ENCODE measurements at places on chromosomes 5 and 9.

GRCh38 chr9:135701959-135702721, at the start of gene KCNT1:
KCNT1 (plus strand) TSS chr9:135702185; CDS start chr9:135702259, 74 bp downstream.
- DNase-seq: no peak

GRCh38 chr5:40521925-40522324, 157.8 kb upstream of the PTGER4 start:
- DNase-seq: no peak

DNA sequence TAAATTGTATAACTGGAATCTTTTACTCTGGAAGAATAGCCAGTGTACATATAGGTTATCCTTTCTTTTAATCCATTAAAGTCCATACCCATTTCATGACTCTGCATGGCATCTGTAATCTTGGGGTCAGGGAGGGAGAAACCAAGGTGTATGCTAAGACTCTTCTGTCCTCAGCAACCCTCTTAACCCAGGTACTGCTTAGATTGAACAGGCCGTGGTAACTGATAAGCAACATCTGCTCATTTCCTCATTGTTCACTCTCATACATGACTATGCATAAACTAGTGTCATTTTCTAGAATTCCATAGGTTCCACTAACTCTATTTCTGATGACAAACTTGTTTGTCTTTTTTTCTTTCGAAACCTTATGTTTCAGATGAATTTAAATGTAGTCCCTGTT, 69.3 kb upstream of the IFNE start:
- DNase-seq: no peak

DNA sequence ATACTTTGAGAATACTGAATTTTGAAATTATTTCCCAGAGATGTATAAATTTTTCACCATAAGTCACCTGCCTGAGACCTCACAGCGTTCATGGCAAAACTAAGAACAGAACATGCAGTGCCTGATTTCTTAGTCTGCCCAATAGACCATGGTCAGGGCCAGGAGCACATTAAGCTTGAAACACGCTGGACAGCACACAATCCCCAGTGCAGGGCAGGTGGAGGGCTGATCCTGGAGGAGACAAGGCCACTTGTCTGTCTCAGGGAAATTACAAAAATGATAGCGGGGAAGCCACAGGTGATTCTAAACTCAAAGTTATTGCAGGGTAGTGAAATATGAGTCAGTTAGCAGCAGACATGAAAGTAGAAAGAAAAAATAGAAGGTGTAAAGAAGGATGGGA, 18.6 kb upstream of the ENC1 start:
- DNase-seq: no peak

- peak; percentile 55 for DNase-seq
These were observed 7.0 kb upstream of the GADD45G start for GRCh38 chr9:89597711-89598362.

DNA sequence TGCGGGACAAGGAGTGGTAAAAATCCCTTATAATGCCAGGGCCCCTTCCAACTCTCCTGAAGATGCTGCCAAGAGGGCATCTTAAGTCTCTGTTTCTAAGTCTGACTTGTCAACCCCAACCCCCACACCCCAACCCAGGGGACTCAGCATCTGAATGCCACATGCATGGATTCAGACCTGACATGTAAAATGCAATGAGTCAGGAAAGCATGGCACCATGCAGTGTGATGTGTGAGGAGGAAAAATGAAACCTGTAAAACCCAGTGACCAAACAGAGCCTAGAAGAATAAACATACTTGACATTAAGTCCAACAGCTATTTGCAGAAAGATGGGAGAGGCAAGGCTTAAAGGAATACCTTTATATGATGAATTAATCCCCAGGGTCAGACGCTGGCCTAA, 112.4 kb downstream of the ASTN2 start:
- DNase-seq: no peak

DNA sequence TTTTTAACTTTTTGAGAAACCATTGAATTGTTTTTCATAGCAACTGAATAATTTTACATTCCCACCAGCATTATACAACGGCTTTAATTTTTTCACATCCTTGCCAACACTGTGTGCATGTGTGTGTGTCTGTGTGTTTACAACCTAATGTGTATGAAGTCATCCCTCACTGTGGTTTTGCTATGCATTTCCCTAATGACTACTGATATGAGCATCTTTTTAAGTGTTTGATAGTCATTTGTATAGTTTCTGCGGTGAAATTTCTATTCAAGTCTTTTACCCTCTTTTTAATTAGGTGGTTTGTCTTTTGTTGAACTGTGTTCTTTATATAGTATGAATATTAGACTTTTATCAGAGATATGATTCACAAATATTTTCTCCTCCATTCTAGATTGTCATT, 263.1 kb upstream of the COX7C start:
- DNase-seq: no peak

DNA sequence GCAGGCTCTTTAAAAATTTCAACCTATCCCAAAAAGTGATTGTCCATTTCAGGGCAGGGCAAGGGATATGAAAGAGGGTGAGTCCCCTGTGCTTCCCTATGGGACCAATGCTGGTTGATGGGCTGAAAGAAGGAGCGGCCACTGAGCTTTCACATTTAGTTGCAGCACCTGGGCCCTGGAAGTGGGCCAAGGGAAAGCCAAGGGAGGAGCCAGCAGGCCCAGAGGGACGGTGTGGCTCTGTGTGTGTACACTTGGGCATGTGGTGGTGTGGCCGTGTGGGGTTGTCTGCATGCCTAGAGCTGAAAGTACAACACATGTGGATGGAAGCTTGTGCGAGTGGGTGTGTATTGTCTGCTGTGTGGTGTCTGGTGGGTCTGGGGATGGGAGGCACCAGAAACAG, 14.0 kb upstream of the PSMD5 start:
- DNase-seq: no peak

DNA sequence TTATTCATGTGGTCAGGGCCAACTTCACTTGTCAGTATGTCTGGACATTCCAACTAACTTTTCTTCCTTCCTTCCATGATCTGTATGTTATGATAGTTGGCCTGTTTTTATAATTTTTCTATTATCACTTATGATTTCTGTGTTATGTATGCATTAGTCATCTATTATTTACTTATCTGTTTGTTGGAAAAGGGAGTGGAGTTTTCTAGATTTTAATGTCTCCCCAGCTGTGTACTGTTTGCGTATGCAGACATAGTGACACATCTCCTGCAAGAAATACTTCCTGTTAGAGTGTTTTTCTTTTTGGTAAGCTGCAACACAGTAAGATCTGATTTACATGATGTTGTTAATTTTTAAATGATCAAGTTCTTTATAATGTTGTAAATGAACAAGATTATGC, 8.7 kb upstream of the INSYN2B start:
- DNase-seq: no peak

- peak; percentile 53 for DNase-seq
These were observed 68.9 kb upstream of the SELENOP start for GRCh38 chr5:42880496-42881150.

GRCh38 chr5:34789021-34789531, 49.9 kb upstream of the TTC23L start:
- no peak for DNase-seq

DNA sequence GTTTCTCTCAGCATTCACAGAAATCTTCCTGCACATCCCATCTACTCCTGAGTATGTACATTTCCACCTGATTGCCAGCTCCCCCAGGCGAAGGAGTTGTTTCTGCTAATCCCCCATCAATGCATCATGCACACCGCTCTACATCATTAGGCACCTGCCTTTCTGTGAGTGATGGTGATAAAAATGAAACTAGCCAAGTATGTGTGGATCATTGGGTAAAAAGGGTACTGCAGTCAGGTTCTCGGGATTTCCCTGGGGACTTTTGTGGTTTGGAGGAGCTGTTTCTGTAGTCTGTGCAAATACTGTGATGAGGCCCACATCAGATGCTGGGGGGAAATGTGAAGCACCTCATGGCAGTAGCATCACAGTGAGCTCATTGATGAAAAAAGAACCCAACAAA, 30.4 kb downstream of the CAMK4 start:
- DNase-seq: no peak

DNA sequence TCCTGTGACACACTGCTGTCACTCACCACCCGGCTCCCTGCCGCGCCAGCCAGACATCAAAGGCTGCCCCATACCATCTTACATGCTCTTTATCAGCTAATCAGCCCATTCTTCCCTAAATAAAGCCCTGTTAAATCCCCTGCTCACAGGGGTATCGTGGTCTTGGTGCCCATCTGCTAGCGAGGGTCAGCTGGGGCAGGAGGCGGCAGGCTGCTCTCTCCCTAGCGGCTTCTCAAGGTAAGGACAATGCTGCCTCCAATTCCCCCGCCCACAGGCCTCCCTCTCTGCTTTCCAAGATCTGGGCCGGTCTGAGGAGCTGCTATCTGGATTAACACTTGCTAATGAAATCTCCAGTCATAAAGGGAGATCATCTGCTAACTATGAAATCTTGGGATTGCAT, 26.8 kb downstream of the BARHL1 start:
- DNase-seq: no peak

GRCh38 chr5:89178541-89178940, 295.6 kb upstream of the MEF2C start:
- no peak for DNase-seq

- no peak for DNase-seq
These were observed 28.9 kb downstream of the BHMT start for GRCh38 chr5:79140553-79140952.

DNA sequence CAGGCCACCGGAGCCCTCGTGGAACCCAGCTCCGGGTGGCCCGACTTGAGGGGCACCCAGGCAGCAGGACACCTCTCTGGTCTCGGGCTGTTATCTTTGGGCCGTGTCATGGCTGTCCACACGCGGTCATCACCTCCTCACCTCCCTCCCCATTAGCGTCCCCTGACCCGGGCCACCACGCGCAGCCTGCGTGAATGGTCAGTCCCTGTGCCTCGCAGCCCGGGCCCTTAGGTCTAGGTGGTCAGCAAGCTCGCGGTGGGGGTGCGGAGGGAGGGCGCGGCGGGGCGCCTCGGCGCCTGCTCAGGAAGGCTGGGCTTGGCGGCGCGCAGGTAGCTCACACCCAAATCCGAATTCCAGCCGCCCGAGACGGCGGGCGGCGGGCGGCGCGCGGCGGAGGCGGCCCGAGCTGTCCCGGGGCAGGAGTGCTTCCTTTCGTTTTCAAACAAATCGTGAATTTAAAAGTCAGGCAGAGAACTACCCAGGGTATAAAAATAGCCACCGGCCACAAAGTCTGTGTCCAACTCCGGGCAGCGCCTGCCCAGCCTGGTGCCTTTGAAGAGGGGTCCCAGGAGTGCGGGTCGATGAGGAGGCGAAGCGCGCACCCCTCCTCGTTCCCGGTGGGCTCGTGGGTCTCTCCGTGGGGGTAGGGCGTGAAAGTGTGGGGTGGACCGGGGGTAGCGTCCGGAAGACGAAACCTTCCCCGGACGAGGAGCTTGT, 1.0 kb upstream of the RXRA start:
- DNase-seq: peak; percentile 35

- no peak for DNase-seq
These were observed 120.2 kb upstream of the RASA1 start for GRCh38 chr5:87147441-87147840.

DNA sequence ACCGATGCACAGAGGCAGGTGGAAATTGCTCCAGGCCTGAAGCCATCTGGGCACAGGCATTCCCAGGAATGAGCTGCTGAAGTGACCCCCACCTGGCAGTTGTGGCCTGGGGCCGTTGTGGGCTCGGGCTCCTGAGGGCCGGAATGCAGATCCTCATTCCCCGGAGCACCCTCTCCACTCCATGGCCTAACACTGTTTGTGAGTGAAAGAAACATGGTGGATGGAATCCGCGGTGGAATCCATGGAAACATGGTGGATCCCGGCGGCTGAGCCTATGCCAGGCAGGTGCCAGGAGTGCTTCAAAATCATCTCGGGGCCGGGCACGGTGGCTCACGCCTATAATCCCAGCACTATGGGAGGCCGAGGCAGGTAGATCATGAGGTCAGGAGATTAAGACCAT, 3.6 kb upstream of the SARDH start:
- no peak for DNase-seq

- no peak for DNase-seq
These were observed 102.0 kb downstream of the STK32A start for GRCh38 chr5:147336876-147337275.

DNA sequence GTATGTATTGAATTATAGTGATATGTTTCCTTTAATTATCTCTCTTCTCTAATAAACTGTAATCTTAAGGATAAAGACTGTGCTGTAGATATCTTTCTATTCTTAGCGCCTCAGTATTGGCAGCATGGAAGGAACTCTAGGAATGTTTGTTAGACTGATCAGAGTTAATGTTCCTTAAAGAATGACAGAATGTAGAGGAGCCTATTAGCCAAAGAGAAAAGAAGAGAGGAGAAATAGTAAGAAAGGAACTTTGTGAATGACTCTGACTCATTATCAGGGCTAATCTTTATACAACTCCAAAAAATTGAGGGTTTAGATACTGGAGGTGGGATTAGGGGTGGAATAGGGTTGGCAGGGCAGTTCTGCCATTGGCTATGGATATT, 59.0 kb upstream of the NUDT12 start:
- no peak for DNase-seq

DNA sequence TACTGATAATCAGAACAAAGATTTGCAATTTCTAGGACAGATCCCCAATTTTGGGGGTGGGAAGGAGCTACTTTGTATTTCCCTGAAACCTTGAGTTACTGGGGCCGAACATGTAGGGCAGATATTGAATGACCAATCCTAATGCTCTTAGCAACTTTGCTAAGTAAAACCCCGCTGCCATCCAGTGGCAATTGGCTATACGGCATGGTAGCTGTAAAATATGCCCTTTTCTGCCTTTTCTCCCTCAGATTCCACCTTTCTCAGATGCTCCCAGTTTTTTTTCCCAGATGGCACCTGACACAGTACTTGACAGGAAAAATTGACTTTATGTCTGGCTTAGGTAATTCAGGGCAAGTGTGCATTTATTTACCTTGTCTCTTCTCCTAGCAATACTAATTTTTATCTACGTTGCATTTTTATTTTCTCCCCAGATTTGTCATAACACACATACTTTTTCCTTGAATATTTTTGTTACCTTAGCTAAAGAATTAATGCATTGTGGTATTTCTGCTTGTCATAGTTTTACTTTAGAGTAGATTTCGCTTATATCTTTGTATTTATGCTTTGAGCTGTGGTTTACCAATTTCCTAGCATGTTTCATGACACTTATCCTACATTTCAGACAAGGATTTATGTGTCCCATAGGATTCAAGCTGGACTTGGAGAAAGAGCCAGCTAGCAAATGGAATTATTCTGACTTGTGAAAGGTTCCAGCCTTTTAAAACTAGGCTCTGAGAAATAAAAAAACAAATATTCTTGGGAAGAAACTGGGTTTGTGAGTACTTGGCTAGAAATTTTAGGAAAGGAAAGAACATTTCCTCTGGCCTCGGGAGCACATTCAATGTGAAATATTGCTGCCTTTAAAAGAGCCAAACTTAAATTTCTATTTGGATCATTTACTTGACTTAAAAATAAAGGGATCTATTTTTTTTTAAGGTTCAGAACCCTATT, 37.4 kb downstream of the PIK3R1 start:
- DNase-seq: peak; percentile 55

GRCh38 chr5:180155365-180155926, 53.6 kb downstream of the RASGEF1C start:
- DNase-seq: no peak

- DNase-seq: no peak
These were observed 172.3 kb downstream of the SEMA5A start for GRCh38 chr5:9373571-9373970.
